Fibroblast of the conjunctiva (primary cell): ENCODE measurements at places on chromosomes 4 and X.

- DNase-seq: no peak
Measured at GRCh38 chr4:42711496-42711895, 54.6 kb upstream of the ATP8A1 start.

DNA sequence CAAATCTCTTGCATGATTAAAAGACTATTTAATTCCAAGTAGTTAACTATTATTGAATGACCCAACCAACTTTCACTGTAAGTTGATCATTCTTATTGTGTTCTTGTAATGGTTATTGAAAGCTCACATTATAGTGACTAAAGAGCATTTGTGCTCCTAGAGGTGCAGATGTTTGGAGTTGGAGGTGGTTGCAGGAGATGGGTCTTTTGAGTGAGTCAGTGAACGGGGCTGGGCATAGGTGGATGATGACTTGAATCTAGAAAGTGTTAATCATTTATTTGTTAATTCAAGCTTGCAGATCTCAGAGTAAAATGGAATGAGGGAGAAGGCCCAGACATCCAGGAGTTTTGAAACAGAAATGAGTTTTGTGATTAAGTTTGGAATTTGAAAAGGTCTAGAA lies 13.7 kb downstream of the NWD2 start:
- DNase-seq: no peak

DNA sequence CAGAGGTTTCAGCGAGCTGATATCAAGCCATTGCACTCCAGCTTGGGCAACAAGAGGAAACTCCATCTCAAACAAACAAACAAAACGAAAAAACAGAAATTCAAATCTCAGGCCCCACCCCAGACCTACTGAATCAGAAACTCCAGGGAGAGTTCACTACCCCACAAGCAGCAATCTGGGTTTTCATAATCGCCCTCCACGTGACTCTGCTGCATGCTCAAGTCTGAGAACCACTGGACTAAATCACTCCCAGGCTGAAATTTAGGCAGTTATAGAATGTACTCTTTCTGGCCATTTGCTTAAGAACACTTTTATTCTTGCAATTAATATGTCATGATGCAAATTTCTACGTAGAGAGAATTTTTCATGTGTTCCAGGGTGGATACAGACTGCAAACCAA lies 287.3 kb downstream of the USP46 start:
- DNase-seq: no peak

- peak; percentile 26 for DNase-seq
Measured at GRCh38 chr4:575281-576141, 584 bp downstream of the TMEM271 start.

DNA sequence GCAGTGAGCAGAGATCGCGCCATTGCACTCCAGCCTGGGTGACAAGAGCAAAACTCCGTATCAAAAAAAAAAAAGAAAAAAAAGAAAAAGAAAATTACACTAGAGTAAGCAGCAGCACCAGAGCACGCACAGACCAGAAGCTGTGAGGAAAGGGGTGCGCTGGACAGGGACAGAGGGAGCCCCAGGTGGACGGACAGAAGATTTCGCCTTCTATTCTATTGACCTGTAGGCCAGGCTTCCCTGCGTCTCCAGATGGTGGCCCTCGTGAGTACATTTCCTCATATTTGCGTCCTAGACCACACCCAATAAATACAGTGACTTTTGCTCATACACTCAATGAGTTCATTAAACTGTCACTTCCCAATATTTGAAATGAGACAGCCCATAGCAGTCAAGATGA lies 19.1 kb downstream of the MTNR1A start:
- DNase-seq: no peak

DNA sequence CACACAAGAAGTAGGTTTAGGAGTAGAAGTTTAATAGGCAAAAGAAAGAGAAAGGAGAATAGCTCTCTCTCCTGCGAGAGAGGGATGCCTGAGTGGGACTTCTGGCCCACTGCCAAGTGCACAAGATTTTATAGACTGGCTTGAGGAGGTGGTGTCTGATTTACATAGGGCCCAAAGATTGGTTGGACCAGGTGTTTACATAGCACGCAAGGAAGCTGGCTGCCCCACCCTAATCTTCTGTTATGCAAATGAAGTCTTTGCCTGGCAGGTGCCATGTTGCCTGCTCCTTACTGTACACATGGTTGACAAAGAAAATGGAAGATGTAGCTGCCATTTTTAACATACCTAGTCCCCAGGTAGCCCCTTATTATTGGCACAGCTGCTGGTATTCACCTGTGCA lies 170.8 kb upstream of the GATB start:
- DNase-seq: no peak

DNA sequence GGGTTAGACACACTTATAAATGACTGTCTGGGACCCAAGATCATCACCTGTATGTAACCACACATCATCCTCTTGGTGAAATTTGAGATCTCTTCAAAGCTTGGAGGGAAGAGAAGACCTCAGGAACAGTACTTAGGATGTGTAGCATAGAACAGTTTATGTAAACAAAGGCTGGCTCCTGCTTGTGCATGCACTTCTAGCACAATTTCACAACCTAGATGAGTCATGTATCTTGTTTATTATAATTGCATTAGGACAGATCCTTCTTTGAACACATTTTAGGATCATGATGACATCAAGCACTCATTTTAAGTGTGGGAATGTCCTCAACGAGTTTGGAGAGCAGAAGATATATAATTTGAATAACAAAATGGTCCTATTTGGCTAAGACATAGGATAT lies 26.3 kb upstream of the ZMAT1 start:
- peak; percentile 0 for DNase-seq

DNA sequence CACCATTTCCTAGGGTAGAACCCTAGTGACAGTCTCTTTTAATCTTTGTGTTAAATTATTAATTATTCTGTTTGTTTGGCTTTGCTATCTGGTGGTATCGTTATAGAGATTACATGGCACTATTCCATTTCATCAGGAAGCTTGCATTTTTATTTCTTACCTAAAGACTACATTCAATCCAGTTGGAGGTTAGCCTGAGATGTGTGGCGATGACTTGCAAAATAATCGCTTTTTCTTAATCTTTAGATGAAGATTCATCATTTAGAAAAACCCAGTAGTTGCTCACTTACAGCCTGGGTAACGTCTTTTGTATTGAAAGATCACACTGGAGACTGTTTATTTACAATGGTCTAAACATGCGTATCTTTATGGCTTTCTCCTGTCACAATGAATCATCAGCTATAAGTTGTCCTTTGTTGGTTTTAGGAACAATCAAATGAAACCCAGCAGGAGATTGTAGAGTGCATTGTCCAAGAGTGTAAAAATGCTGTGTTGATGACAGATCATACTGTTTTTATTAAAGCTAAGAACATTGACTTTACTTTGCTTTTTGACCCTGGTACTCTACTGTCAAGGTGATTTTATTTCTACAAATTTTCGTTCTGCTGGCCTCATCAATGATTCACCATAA lies 281.7 kb upstream of the PITX2 start:
- no peak for DNase-seq

DNA sequence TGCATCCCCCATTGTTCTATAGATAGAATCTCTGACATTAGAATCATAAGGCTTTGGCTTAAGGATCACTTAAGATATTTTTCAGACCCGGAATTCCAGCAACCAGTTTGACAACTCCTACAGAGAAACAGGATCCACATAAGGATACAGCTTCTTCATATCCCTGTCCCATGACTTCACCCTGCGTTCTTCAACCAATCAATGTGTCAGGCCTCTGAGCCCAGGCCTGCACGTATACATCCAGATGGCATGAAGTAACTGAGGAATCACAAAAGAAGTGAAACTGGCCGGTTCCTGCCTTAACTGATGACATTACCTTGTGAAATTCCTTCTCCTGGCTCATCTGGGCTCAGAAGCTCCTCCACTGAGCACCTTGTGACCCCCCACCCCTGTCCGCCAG lies 85.1 kb downstream of the MFAP3L start:
- no peak for DNase-seq

GRCh38 chr4:138804711-138805110 lies 210.9 kb upstream of the NOCT start:
- DNase-seq: no peak

DNA sequence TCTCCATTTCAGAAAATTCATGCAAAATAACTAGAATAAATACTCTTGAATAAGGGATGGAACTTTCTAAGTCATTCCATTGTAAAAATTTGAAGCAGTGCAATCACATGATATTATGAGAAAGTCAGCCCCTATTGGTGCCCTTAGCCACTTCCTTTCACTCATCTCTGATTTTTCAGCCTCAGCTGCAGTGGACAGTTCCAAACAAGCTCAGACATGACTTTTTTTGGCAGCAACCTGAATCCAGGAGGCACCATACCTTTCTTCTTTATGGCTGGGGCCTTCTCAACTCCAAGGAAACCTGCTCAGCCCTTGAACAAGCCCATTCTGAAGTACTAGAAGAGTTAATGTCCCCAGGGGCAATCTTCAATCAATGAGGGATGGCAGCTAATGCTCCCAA lies 40.5 kb downstream of the MAPK10 start:
- no peak for DNase-seq

DNA sequence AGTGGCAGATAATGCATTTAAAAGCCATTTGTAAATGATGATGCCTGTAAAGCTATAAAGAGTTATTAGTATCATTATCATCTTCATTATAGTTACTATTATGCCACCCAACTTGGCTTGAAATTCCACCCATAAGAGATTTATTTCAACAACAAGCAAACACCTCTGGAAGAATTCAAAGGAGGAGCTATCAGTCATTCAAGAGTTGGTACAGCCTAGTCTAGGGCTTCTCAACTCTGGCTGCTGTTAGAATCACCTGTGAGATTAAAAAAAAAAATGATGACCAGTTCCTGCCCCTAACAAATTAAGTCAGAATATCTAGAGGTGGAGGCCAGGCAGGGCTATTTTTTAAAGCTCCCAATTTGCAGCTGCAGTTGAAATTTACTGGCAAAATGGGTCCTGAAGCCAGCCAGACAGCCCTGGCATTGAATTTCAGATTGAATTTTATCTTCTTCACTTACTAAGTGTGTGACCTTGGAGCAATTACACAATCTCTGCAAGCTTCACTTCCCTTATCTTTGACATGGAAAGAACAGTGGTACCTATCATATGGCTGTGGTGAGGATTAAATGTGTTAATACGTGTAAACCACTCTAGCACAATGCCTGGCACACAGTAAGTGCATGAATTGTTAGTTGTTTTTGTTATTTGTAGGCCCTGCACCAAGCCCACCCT lies 52.9 kb upstream of the EDA start:
- DNase-seq: no peak

DNA sequence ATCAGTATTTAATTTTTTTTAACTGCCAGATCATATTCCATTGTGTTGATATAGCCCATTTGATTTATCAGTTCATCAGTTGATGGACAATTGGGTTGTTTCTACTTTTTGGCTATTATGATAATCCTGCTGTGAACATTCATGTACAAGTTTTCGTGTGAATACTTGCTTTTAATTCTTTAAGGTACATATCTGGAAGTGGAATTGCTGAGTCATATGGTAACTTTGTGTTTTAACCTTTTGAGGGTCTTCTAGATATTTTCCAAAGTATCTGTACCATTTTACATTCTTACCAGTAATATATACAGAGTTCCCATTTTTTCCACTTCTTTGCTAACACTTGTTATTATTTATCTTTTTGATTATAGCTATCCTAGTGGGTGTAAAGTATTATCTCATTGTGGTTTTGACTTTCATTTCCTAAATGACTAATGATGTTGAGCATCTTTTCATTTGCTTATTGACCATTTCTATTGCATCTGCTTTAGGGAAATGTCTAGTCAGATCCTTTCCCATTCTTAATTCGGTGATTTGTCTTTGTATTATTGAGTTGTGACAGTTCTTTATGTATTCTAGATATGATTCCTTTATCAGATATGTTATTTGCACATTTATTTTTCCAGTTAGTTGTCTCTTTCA lies 75.2 kb upstream of the NUDT6 start:
- no peak for DNase-seq

DNA sequence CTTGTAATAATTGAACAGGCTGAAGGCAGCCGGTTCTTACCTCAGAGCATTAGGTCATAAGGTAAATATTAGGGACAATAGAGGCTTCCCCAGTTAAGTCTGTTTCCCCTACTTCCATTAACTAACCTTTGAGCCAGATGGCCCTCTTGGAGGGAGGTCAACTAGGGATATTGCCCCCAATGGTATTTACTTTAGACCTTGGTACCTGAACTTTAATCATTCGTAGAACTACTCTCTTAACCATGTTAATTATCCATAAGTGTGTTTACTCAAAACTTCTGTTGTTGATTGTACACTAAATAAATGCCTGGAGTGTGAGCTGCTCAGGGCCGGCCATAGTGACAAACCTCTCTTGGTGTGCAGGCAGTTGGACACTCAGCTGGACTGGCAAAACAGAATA lies 1843.5 kb upstream of the AGA start:
- DNase-seq: no peak

DNA sequence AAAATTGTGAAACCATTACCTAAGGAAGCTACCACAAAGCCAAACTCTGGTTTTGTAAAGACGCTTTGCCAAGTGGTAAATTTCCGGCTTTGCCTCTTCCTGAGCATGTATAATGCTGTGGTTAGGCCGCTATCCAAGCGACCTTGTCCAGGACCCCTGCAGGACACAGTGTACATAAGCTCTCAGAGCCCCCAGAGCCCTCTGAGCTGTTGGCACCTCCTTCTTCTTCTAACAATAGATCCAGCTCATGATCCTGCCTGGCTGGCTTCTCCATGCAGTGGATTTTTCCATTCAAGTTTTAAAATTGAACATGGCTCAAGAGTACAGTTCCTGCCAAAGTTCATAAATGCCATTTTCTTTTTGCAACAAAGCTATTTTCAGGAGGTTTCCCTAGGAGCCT lies 326.7 kb downstream of the MAPK10 start:
- DNase-seq: peak; percentile 92

- DNase-seq: no peak
Measured at GRCh38 chr4:99847362-99847976, 30.8 kb downstream of the DAPP1 start.

GRCh38 chr4:163610648-163611047 lies 116.2 kb downstream of the TMA16 start:
- no peak for DNase-seq

DNA sequence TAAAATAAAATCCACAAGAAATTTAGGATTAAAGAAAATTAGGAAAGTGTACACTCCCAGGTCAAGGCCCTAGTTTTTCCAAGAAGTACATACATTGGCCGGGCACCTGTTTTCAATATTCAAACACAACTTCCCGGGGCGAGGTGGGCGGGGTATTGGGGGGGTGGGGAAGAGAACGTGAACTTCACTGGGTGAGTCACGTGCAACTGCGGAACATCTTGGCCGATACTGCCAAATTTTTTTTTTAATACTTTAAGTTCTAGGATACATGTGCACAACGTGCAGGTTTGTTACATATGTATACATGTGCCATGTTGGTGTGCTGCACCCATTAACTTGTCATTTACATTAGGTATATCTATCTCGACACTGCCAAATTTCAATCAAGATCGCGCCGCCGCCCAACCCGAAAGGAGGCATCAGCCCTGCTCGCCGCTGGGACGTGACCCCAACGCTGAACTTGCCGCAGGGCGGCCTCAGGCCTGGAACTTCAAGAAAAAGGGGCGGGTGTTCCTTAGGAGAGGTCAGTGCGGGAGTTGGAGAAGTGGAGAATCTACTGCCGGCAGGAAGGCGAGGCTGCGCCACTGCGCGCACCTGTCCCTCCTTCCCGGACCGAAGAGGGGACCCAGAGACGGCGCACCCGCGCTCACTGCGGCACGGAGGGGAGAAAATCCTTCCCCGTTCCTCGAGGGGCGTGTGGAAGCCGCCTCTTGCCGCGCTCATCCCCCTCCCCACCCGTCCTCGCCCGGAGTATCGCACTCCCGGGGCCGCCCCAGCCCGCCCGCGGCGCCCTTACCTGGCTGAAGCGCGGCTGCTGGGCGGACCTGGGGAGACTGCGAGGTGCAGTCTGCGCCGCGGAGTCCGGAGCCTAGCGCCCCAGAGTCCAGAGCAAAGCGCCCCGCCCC lies at the start of gene TEC:
Gene TEC, minus strand, starts transcription at position 883 of the 905 bp plus-strand sequence. CDS start 41,224 bp downstream, outside the sequence.
- no peak for DNase-seq
